ENCODE measurements at places on chromosomes 1 and 21.

DNA sequence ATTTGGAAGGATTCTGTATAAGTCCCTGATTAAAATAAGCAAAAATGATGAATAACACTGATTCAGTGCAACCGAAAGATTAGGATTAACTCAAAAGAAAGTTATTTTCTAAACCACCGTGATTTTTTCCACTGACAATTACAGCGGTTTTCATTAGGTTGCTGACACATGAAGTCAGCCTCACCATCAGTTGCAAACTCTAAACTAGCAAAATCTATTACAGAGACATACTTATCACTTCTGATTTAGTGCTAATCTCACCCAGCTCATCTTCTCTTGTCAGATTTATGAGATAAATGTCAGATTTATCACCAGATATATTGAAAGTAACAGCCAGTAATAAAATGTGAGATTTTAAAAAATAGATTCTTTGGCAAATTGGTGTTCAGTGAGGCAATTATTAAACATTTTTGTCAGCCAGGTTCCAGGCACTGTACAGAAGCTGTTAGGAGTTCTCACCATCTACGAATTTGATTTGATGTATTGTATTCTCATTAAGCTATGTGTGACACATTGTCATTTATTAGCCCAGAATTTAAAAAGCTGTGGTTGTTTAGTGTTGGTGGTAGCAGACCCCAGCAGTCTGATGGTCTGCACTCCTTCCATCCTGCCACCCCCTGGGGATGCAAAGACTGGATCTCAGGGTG lies 37.3 kb upstream of the LGALS8 start:
- DNase-seq = no peak

- no peak for DNase-seq
These were observed 1423.4 kb downstream of the NCAM2 start for GRCh38 chr21:22421416-22422180.

- DNase-seq = no peak
These were observed 134.8 kb downstream of the BACH1 start for GRCh38 chr21:29433366-29434059.

DNA sequence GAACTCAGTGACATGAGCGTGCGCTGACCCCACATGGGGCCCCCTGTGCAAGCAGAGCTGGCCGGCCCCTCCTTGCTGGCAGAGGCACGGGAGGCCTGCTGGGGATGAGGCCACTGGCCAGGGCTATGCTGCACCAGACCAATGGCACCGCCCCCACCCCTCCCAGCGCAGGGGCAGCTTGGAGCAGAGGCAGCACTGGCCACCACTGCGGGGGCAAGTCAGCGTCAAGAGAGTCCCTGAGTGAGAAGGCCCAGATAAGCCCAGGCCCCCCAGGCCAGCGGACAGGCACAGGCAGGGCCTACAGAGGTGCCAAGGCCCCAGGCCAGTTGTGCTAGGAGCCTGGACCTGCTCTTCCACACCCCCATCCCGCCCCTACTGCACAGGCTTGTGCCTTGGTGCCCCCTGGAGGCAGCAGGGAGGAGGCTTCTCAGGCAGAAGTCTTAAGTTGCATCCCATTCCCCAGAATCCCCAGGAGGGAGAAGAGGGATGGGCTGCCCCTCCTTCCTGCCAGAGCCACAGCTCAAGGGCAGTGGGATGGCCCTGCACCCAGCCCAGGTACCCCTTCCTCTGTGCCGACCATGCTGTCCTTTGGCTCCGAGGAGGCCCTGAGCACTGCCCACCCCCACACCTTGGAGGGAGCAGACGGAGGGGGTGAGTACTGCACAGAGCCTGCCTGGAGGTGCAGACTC lies 35.8 kb downstream of the EPHX1 start:
- DNase-seq = peak; percentile 89

GRCh38 chr1:109151146-109151990 lies 37.5 kb downstream of the ELAPOR1 start:
- DNase-seq = peak; percentile 7
